ENCODE measurements at places on chromosomes 7 and 10.

DNA sequence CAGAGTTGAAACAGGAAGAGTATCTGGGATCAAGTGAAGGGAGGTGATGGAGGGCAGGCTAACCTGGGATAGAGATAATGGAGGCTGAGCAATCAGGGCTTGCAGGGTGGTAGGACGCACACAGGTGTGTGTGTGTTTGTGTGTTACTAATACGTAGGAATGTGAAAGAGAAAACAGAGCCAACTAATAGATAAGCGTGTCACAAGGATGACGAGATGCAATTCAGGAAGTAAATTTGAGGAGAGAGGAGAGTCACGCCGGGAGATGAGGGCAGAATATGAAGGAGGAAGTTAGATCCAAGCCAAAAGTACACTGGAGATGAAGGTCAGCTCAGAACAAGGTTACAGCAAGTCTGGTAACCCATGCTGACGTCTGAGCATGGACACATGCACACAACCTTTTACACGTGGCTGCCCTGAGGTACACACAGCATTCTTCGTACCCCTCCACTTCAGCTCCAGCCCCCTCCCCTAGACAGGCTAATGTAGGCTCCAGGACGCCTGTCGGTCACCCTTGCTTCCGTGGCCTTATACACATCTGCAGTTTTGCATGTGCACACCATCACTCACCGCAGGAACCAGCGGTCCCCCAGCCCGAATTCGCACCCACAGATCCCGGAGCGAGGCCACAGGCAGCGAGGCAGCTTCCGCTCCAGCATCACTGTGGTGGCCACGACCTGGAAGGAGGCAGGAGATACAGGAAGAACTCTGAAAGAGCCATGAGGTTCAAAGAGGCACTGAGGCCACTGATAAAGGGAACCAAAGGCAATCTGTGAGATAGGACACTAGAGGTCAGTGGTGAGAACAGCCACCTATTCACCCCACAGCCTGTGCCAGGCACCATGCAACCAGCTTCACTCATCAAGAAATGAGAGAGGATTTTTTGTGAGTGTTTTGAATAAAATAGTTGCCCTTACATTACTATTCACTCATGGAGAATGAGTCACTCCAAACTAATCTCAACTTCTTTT lies 23.7 kb upstream of the TRPV6 start:
- no peak for DNase-seq

GRCh38 chr7:74084722-74085578 lies 1.3 kb downstream of the LIMK1 start:
- DNase-seq: no peak

DNA sequence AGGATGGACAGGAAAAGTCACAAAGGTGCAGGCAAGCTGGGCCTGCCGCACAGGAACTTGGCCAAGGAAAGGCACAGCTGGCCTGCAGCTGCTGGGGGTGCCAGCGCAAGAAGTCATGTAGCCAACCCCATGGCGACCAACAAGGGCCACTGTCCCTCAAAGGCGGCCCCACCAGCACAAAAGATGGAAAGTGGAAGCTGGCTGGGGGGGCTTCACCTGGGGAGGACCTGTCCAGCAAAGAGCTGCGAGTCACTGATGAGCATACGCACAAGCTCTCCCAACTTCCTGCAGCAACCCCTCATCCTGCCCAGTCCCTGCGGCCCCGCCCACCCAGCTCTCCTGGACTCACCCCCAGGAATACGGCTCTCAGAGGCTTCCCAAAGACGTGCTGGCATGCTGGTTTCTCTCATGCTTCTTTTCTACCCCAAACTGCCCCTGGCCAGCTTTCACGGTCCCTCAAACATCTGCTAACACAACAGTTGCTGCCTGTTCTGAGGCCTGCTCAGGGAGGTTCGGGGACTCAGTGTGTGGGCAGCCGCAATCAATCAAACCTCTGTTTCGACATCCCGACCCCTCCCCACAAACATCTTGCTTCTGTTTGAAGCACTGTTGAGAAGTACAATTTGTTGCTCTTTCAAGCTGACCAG lies 67.6 kb downstream of the FAM53B start:
- DNase-seq: no peak

- DNase-seq: no peak
Measured at GRCh38 chr7:1505731-1506550, 1.8 kb upstream of the INTS1 start.

GRCh38 chr7:55021053-55021452 lies 2.2 kb downstream of the EGFR start:
- no peak for DNase-seq

DNA sequence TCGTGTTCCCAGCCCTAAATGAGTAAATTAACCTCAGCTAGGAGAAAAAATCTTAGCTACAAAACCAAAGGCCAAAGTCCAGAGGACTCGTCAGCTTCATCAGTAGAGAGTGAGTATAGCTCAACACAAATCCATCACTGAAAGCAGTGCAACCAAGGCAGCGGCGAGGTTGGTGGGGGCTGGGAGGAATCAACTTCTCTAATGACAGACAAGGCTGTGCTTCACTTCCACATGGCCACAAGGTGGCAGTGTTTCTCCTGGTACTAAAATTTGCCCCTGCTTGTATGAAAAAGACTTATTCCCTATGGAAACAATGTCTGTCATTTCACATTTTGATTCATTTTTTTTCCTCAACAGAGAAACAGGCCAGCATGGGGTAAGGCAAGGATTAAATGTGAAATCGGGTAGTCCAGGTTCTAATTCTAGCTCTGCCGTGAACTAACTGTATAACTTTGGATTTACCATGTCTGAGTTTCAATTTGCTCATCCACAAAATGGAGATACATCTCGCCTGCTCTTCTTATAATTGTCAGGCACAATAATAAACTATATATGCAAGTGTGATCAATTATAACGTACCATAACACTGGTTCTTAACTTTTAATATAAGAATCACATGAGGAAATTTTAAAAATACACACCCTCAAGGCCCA lies 39.3 kb downstream of the FAS start:
- no peak for DNase-seq

GRCh38 chr10:110700947-110701616 lies 56.9 kb downstream of the RBM20 start:
- DNase-seq: no peak

GRCh38 chr10:23461557-23461956 lies 22.7 kb downstream of the OTUD1 start:
- DNase-seq: no peak

- DNase-seq: no peak
Measured at GRCh38 chr10:70558295-70558694, 44.2 kb downstream of the PRF1 start.

- DNase-seq: no peak
Measured at GRCh38 chr10:79604294-79604693, 6.4 kb upstream of the SFTPA1 start.

- DNase-seq: no peak
Measured at GRCh38 chr7:2090526-2091520, 141.9 kb downstream of the MAD1L1 start.

Measured in NCI-H1092 (cell line).